Cerebellar cortex (tissue), 1 donor: ENCODE measurements at places on chromosomes 5 and 9.

DNA sequence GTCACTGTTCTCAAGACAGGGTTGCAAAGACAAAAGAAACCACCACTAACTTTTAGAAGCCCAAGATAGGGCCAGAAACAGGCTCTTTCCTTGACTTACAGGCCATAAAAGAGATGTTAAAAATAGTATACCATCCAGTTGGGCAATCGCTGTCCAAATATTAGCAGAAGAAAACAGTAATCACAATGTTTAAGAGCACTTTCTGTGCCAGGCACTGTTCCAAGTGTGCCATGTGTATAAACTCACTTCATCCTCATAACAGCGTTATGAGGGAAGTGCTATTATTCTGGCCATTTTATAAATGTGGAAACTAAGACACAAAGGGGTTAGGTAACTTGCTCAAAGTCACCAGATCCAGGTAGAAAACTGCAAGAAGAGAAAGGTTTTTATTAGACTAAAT, 111.7 kb downstream of the KCNN2 start:
- DNase-seq, result no peak

DNA sequence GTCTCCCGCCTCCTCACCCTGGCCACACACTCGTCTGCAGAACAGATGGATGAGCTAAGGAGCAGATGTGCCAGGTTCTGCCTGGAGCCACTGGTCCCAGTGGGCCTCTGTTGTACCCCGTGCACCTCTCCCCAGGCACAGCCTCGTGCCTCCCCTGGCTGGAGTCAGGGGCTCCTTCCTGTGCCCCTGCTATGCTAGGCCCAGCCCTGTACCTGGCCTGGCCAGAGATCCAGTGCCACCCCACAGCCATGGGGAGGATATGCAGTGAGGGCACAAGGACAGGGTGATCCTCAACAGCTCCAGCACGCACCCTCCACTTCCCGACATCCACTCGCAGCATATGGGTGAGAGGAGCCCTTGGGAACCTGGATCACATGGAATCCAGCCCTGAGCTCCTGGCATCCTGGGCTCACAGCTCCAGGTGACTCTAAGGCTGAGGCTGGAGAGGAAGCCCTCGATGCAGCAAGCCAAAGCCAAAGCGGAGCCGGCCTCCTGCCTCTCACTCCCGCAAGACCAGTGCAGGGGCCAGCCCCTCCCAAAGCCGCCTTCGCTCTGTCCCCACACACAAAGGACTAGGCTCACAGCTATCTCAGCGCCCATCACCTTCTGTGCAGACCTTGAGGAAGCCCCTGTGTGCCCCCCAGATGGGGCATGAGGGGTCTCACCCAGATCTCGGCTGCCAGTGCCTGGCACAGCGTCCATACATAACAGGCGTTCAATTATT, 23.7 kb upstream of the ADAMTS2 start:
- no peak for DNase-seq

GRCh38 chr9:37443566-37443965, 21.1 kb downstream of the GRHPR start:
- DNase-seq, result no peak

DNA sequence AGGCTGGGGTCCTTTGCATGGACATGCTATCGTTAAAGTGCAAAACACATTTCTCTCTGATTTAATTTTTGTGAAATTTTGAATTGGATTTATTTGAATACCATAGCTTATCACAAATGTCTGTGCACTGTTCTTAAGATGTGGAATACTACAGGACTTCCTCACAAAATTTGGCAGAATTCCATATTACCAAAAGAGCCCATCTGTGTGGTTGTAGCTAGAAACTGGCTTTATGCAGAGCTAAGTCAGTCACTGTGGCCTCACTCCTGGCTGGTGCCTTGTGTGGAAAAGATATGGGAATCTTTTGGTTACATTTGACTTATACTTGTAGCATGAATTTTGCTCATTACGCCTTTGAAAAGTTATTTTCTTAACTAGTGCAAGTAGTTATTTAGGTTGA, 35.5 kb downstream of the ACO1 start:
- DNase-seq, result peak; percentile 88

- no peak for DNase-seq
Observed at GRCh38 chr5:179269781-179270543, 75.3 kb downstream of the ADAMTS2 start.

- DNase-seq, result no peak
Observed at GRCh38 chr5:83568186-83568585, 96.6 kb downstream of the VCAN start.

- peak; percentile 12 for DNase-seq
Observed at GRCh38 chr5:122454541-122454940, 142.5 kb downstream of the SNCAIP start.

DNA sequence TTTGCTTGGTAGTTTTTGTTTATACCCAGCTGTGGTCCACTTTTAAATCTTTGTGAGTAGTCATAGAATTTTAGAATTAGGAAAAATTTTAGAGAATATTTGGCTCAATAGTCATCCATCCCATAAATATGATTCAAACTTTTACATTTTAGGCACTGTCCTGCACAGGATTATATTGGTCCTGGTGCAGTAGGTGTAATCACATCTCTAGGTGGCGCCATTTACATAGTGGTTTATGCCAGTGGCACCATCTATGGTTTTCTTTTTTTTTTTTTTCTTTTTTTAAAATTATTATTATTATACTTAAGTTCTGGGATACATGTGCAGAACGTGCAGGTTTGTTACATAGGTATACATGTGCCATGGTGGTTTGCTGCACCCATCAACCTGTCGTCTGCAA, 260.7 kb upstream of the KCNN2 start:
- DNase-seq, result peak; percentile 18

DNA sequence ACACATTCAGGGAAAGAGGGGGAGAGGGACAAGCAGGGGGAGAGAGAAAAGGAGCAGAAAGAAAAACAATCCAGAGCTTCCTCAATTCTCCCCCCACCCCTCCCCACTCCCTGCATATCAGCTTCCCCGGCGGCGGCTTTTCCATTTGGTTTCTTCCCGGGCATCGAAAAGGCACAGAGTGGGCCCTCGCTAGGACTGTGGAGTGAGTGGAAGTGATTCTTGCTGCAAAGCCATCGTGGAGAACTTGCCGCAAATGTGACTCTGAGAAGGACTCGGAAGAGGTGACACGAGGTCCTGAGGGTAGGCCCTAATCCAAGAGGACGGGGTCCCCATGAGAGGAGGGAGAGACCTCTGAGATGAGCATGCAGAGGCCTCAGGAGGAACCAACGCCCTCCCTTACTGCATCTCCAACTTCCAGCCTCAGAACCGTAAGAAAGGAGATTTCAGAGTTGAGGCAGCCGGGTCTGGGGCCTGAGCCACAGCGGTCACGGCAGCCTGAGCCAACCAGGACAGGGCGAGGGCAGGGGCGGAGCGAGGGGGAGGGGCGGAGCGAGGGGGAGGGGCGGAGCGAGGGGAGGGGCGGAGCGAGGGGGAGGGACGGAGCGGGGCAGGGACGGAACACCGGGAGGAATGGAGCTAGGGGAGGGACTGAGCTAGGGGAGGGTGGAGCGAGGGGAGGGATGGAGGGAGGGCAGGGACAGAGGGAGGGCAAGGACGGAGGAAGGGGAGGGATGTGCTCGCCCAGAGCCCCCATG, 21.2 kb upstream of the SARDH start:
- DNase-seq, result no peak

DNA sequence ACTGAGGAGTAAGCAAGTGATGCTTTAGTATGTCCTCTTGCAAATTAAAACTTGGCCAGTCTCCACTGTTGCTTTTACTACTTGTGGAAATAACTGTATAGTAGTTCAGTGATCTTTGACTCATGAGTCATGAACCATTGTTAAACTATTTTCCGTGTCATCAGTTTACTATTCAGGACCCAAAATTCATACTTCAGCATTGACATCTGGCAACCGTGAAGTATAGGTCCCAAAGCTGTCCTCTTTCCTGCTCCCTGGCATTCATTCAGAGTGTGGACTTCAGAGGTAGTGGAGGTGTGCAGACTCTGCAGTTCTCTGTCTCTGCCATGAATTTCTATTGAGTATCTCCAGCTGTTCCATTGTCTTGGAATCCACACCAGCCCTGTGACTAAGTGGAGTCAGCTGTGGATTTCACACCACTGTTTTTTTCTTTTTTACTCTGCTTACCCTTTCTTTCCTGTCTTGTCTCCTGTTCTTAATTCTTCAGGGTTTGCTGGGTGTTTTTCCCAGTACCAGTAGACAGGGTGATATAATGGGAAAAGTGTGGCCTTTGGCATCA, 7.5 kb downstream of the TDRD7 start:
- no peak for DNase-seq
